ENCODE measurements at places on chromosomes 7 and 10.

DNA sequence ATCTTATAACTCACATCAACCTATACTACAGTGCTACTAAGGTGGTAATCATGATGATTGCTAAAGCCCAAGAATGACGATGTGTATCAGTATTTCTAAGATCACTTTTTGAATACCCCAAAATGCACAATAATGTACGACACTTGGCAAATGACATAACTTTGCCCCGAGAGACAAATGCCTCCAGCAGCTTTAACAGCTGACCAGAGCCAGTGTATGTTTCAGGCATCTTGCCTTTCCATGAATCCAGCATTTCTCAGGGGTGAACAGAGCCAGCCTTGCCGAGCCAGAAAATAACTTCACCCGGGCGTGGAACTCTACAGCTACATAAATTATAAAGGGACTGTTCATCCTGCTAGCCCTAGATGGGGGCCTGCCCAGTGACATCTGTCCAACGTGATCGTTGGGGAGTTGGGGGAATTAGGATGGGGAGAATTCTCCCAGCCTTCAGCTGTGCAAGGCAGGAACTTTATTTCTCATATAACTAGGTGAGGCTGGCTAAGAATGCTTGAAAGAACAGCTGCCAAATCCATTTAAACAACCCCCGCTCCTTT, 1.8 kb downstream of the IGFBP3 start:
- no peak for DNase-seq

GRCh38 chr7:138295049-138295637, 164.9 kb upstream of the TRIM24 start:
- DNase-seq, result peak; percentile 16

GRCh38 chr7:17963281-17963680, 23.0 kb upstream of the SNX13 start:
- DNase-seq, result no peak

GRCh38 chr7:11714676-11715075, 117.3 kb downstream of the THSD7A start:
- DNase-seq, result no peak

DNA sequence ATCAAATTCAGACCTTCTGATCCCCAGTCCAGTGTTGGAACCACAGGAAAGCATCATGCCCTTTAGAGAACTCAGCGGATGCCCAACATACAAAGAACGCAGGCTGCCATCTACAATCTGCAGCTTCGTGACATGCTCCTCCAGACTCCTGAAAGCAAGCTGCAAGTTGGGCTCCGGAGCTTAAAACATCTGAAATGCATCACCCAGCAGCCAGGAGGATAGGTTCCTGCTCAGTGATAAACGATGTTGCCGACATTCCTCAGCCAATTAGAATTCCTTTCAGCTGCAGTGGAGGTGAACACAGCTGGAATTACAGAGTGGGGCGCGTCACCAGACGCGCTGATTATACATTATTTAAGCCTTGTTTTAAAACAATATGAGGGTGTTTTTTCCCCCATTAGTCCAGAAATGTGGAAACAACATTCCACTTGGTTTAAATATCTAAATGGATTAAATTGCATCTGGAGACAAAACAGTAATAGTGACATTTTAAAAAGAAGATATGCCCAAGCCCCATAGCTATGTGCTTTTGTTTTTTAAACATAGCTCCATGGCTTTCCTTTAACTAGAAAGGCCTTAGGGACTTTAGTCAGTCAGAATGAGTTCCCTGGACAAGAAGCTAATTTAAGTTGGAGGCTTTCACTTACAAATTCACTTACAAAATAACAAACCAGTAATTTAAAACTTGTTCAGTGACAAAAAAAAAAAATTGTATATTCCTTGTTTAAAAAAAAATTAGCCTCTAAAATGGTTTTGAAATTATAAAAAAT, 6.3 kb downstream of the SMURF1 start:
- DNase-seq, result no peak

DNA sequence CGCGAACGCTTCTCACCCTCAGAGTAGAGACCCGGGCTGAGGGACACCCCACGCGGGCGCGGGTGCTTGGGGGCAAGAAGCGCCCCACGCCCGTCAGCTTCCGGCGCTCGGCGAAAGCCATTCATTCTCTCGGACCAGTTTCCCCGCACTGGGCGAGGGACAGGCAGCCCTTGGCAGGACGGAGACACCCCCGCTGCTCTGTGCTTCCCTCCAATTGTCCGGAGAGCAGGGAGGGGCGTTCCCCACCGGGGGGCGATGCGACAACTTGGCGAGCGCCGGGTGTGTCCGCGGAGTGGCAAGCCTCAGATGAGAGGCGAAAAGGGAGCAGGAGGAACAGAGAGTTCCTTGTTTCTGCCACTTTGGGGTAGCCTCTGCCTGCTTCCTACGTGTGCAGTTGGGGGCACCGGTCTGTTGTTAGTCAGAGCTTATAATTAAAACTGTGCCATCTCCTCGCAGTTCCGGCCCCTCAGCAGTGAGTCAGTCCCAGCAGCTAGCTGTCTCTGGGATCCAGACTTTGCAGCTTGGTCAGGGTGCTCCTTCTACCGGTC, 1.7 kb downstream of the GPR158 start:
- DNase-seq, result no peak

- DNase-seq, result no peak
Observed at GRCh38 chr7:157494506-157495176, 157.8 kb downstream of the DNAJB6 start.

GRCh38 chr10:35027567-35027966, 62.6 kb downstream of the CUL2 start:
- peak; percentile 57 for DNase-seq

- no peak for DNase-seq
Observed at GRCh38 chr7:36637417-36637816, 86.9 kb downstream of the AOAH start.

GRCh38 chr7:124856299-124856888, 73.2 kb downstream of the POT1 start:
- DNase-seq, result peak; percentile 65
